ENCODE measurements at places on chromosomes 2 and 18.

GRCh38 chr2:61089797-61090196, 24.1 kb downstream of the SANBR start:
- DNase-seq, result no peak

GRCh38 chr18:49277395-49278036, 182.9 kb downstream of the DYM start:
- no peak for DNase-seq

DNA sequence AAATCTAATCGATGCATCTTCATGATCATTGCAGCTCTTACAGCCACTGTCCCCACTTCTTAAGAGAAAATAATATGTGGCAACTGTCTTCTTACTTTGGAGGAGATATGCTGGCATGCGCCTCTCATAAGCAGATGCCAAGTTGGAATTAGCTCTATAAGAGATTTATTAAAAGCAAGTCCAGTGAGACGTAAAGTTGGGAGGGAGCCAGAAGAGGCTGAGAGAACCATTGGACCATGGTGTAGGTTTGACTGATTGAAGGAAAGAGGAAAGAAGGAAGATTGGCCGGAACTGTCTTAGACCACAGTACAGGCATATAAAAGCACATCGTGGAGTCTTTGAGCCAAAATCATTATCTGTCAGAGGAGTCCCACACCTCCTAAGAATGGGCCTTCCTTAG, 265.7 kb upstream of the ZC3H15 start:
- DNase-seq, result peak; percentile 12

GRCh38 chr2:100903534-100904258, 83.8 kb downstream of the NPAS2 start:
- no peak for DNase-seq

- DNase-seq, result no peak
These were observed 4.4 kb downstream of the MOCOS start for GRCh38 chr18:36191711-36192110.

GRCh38 chr2:1375794-1376193, 37.5 kb upstream of the TPO start:
- no peak for DNase-seq

GRCh38 chr2:126558029-126558428, 97.9 kb upstream of the GYPC start:
- no peak for DNase-seq

DNA sequence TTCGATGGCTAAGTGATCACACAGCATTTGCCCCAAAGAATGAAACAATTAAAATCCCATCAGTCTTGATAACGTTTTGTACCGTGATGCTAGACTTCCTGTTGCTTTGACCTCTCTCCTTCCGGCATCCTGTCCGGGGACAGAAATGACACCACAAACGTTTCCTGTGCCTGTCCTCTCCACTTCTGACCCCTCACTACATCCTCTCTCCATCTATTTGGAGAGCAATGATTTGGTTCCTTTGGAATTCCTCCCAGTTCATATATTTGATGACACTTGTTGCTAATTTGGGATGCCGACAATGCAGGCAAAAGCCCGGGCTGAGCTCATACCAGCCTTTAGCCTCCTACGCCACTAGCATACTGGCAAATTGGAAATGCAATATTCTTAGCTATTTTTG, 151.2 kb upstream of the CCDC68 start:
- DNase-seq, result no peak

DNA sequence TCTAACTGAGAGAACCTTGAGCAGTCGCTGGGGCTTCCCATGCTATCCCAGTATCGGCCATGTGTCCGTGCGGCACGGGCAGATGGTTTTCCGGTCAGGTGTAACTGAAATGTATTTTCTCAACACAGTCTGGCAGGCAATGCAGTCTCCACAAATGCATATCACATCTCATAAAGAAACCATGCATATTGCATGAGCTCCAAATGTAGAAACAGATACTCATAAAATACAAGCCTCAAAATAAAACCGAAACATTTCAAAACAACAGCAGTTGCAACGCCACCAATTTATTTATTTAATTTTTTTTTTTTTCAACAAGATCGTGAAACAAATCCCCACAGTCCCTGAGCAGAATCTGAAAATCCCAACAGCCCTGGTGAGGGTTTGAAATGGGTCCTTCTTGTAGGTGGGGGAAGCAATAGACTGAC, 299.4 kb downstream of the LPIN1 start:
- DNase-seq, result no peak

DNA sequence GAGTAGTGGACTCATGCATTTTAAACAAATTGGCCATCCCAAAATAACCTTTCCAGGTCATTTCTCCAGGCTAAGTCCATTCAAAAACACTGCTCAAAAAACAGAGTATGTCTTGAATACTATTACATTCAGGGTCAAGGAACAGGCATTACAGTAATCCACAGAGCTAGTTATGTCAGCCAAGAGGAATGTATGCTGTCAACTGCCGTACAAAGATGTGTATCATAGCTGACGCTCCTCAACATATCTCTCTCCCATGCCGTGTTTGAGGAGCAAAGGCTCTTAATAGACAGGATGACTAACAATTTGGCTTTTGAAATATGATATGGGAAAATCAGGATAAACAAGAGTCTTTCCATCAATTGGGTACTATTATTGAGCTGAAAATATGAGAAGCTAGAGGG, 68.8 kb upstream of the KCTD1 start:
- no peak for DNase-seq

DNA sequence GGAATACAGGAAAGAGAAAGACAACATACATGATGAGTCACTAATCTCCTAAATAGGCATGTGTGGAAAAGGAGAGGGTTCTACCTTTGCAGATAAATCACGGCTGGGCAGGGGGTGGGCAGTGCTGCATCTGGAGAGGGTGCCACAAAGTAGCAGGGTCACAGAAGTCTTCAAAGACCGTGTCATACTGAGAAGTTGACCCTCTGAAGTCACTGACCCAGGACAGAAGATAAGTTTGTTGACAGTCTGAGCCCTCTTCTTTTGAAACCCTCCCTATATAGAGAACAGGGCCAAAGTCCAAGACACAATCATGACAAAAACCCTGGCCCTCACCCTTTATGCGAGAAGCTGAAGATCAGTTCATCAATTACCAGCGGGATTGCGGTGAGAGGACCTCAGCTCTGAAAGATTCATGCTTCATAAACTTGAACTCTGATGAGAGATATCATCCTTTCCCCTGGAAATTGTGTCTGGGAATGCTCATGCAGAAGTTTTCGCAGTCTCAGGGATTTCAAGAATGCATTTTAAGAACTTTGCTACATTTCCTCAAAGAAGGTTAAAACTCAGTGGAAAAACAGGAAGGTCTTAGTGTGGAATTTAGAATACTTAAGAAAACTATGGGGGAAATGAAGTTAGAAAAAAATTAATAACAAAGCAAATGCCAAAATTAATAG, 129.5 kb downstream of the FAM124B start:
- DNase-seq, result no peak

GRCh38 chr2:220583725-220584124, 956.3 kb downstream of the SLC4A3 start:
- DNase-seq, result no peak

DNA sequence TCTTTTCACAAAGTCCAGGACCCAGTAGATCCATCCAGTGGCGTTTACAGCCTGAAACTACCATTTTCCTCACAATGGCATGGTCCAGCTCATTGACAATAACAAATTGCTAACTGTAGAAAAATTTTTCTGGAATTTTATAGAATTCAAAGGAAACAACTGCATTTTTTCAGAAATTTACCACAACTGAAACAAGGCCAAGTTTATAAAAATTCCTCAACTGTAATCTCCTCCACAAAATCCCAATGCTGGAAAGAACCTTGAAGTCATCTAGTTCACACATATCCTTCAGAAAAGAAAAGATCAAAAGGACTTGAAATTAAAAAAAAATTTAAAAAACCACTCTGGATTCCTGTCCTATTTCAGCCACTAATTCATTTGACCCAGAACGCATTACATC, 226.0 kb upstream of the CTAGE1 start:
- DNase-seq, result no peak

- peak; percentile 35 for DNase-seq
These were observed 34.9 kb downstream of the RAB10 start for GRCh38 chr2:26068602-26069298.

DNA sequence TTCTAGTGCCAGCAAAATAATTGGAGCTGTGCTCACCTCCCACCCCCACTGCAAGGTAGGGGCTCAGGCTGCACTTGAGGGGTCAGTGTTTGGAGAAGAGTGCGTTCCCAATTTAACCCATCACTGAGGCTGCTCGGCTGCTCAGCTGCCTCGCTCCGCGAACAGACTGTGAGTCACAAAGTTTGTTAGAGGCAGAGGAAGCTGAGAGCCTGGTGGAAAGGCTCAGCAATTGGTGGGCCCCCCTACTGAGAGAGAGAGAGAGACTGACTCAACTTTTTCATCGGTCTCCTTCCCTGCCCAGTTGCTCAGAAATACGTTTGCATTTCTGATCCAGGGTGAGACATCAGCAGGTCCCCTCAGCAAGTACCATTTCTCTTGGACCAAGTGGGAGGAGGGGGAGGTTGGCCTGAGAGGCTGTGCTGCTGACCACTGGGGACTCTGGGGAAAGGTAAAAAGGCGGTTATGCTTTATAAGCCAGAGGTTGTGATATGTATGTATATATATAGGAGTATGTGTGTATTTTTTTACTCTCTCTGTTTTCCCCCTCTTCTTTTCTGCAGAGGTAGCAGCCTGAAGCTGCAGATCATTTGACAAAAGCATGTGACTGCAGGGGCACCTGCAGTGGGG, 1.5 kb downstream of the EFR3B start:
- no peak for DNase-seq

DNA sequence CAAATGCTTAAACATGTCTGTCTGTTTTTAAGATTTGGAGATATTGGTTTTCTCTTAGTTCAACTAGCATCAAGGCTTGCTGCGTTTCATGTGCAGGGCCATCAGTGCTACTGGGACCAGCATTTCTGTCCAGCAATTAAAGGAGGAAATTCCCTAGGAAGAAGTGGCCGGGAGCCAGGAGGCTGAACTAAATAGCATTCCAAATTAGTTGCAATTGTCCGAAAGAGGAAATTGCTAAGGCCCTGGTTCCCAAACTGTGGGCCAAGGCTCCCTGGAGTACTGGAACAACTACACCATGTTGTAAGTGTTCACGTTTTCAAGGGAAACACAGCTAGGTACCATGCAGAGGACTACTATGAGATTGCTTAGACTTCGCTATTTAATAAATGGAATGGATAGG, 257.9 kb downstream of the PTPRM start:
- no peak for DNase-seq

- DNase-seq, result no peak
These were observed 1.4 kb upstream of the BCL2 start for GRCh38 chr18:63320975-63321265.

DNA sequence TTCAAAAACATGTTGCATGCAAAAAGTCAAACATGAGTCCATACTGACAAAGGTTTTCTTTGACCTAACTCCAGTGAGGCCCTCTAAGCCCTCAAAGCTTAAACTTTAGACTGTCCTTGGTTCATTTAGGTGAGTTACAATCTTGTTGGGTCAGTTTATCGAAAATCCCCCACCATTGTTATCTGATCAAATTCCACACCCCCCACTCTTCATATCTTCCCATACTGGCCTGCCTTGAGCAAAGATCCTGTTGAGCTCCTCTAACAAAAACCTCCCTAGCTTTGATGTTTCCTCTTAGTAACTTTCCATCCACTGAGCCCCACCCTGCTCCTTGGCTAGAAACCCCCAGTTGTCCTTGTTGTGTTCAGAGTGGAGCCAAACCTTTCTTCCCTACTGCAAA, 193.7 kb downstream of the ARHGAP28 start:
- no peak for DNase-seq

DNA sequence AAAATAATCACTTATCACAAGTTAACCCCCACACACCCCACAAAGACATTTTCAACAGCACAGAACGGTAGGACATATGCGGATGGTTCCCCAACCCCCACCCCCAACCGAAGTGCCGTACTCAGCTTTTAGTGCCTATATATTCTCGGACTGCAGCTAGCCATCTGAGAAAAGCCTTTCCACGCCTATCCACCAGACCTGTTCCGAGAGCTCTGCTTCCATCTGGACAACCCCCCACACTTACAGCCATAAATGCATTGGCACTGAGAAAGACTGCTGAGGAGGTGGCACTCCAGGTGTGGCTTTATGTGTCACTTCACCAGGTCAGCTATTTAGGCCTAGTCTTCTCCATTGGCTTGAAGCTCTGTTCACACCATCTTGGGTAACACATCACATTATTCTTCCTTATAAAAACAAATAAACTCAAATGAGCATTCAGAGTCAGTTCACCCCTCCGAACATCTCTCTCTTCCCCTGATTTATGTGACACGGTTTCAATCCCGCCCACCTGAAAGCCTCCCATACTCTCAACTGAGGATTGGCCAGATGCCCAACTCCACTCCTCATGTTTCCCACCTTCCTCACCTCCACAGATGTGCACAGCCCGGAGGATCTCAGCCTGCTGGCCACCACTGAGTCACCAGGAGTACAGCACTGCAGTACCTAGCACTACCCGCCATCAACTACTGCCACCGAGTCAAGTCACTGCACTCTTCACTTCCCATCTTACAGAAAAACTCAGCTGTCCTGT, 127.4 kb downstream of the CACNB4 start:
- no peak for DNase-seq

Measured in D341Med (cell line).